ENCODE measurements at places on chromosomes 11 and 22.

DNA sequence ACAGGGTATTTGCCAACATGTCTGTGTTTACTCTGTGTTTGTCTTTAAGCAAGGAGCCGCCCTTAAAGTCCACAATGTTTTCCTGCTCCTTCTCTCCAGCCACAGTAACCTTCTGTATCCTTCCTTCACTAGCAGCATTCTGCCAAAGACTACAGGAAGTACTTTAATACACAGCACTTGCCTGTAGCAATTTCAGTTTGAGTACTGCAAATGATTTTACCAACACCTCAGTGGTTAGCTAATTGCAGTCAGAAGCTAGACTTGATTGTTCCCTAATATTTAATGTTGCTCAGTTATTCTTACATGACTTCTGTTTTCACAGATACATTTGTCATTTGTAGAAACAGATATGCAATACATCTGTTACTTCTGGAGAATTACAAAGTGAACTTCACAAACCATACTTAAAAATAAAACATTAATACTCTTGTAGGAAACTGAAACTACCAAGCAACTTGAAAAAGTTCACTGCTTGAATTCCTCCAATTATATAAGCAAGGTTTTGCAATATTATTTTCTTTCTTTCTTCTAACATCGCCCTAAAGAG lies 69.1 kb downstream of the FCHSD2 start:
- DNase-seq, result no peak

- no peak for DNase-seq
Observed at GRCh38 chr11:76614471-76615179, 55.9 kb downstream of the LRRC32 start.

DNA sequence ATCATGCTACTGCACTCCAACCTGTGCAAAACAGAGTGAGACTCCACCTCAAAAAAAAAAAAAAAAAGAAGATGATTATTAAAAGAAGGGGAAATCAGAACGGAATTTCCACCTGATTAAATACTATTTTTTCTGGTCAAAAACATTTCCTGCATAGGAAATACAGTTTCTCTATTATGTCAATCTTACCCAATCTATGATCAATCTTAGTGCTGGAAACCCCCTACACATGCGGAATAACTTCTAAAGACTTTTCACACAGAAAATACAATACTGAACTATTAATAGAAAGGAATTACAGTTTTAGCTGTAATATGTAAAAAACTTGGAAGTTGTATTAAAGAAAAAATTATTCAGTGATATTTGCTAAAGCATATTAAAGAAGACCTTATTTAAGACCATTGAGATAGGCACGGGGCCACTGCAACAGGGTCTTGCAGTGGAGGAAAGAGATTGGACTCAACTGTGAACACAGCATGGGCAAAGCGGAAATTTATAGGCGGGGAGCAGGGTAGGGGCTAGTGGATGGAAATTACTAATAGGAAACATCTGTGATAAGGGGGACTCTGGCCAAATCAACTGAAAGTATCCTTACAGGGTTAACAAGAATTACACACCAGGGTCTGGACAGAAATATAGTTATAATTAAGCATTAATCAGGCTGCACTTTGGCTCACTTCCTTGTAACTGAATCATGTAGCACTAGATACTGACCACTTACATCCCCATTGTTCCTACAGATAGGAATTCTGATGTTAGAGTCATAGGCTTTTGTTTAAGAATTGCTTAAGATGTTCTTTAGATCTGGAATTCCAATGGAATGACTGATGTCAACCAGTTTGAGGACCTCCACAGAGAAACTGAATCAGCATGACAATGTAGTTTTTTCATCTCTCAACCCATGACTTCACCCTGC lies 411.5 kb upstream of the DDI1 start:
- no peak for DNase-seq

GRCh38 chr11:84372381-84372950 lies 1086.3 kb upstream of the CCDC90B start:
- no peak for DNase-seq

DNA sequence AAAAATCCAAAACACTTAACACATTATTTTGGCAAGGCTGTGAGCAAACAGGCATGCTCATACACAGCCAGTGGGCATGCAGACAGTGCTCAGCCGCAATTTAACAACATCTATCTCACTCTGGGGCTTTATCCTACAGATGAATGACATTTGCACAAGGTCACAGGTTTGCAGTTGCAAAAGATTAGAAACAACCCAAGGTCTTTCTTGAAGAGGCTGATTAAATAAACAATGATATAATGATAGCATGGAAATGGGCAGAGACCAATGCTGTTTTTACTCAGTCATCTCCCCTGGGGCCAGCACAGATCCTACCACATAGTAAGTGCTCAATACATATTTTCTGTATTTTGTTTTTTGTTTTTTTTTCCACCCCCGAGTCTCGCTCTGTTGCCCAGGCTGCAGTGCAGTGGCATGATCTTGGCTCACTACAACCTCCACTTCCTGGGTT lies 9.4 kb downstream of the A4GALT start:
- no peak for DNase-seq

- DNase-seq, result no peak
Observed at GRCh38 chr11:113521737-113522517, 46.7 kb upstream of the DRD2 start.

DNA sequence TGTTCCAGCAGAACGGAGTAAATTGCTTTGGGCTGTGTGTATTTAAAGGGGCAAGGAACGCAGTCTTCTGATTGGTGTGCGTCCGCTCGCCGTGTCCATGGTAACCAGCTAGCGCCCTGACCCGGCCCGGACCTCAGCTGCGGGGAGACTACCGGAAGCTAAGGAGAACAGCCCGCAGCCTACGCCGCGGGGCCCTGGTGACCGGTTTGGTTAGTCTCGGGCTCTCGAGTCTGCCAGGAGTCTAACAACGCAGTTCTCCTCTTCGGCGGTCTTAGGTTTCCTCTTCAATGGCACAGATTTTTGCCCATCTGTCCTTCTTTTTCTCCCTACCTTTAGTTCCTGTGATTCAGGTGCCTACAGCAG lies 3.5 kb upstream of the OR56A3 start:
- no peak for DNase-seq

DNA sequence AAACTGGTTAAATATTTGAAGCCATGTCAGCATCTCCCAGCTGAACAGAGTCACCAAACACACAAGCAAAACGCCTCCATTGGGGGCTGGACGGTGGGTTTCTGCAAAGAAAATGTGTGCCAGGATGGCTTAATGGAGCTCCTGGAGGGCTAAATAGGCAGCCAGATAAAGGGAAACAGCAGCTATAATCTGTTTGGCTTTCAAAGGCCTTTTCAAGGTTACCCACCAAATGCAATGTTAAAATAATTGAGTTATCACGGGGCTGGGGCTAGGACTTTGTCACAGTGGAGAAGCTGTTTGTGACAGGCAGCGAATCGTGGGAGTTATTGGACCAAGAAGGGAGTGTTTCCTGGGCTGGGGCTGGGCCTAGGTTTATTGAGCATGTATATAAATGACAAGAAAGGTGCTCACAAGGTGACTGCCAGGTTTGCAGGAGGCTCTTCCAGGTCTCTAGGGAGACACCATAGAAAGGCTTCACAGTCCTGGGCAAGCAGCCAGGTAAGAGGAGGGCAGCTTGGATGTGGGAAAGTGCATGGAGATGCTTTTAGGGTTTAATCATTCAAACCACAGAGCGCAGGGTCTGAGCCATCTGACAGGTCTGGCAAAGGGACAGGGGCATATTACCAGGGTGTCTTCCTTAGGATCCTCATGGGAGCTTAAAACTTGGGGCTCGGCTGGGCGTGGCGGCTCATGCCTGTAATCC lies 28.3 kb downstream of the GRIK4 start:
- no peak for DNase-seq

DNA sequence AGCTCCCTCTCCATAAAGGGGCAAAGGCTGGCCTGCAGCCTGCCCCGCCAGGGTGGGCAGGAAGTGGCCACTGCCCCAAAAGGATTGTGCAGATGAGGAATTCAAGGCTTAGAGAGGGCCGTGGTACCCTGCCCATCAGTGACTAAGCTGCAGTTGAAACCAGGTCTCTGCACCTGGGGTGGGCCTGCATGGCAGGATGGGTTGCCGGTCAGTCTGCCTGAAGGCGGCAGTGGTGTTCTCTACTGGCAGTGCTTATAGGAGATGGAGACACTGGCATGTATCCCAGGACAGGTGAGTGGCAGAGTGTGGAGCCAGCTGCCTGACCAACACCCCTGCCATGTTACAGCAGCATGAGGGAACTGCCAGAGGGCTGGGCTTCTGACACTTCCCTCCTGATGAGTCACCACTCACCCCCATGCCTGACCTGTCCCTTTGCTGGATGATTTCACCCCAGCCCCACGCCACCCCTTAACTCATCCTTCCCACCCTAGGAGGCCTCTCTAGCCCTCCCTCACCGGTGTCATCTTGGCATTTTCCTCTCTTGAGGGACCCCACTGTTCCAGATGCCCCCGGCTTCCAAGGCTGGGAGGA lies 70.2 kb upstream of the LMO1 start:
- DNase-seq, result no peak

- no peak for DNase-seq
Observed at GRCh38 chr22:27613099-27614005, 188.2 kb downstream of the MN1 start.

DNA sequence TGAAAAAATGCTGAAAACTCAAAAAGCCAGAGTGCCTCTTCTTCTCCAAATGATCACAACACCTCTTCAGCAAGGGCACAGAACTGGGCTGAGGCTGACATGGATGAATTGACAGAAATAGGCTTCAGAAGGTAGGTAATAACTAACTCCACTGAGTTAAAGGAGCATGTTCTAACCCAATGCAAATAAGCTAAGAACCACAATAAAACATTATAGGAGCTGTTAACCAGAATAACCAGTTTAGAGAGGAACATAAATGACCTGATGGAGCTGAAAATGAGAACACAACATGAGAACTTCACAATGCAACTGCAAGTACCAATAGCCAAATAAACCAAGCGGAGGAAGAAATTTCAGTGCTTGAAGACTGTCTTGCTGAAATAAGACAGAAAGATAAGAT lies 9.2 kb downstream of the OR56B4 start:
- DNase-seq, result no peak

- DNase-seq, result no peak
Observed at GRCh38 chr22:37148031-37148651, 1.6 kb downstream of the IL2RB start.

- DNase-seq, result no peak
Observed at GRCh38 chr22:46866591-46866990, 104.1 kb downstream of the TBC1D22A start.

DNA sequence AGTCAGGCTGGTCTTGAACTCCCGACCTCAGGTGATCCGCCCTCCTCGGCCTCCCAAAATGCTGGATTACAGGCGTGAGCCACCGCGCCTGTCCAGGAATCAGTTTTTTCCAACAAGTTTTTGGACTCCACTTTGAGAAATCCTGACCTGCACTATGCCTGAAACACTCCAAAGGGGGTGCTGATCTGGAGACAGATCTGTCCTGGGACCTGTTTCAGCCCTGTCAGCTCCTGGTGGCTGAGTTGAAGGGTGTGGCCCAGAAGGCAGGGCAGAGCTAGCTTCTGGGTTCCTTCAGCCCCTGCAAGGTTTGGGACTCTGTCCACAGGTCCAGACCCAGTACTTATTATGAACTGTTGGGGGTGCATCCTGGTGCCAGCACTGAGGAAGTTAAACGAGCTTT lies 1.2 kb downstream of the DNAJC4 start:
- no peak for DNase-seq

GRCh38 chr11:75582895-75583717 lies 21.1 kb downstream of the SERPINH1 start:
- DNase-seq, result no peak

DNA sequence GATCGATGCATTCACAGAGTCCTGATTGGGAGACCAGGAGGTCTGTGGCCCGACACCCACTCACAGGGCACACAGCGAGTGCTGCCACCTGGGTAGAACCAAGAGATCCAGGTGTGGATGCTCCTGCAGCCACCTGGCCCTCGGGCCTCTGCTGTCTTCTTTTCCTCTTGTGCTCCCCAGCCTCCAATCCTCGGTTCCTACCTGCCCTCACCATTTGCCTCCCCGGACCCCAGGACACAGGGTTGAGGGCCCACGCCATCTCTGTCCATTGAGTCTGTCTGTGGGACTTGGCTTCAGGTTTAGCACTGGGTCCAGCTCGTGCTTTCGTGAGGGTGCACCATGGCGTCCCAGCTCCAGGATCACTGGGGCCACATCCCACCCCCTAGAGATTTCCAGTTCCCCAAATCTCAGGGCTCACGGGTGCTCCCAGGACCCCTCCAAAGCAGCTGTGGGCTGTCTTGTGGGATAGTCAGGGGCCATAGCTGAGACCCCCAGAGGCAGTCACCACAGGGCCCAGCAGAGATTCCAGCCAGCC lies 591.1 kb downstream of the BRD1 start:
- no peak for DNase-seq

DNA sequence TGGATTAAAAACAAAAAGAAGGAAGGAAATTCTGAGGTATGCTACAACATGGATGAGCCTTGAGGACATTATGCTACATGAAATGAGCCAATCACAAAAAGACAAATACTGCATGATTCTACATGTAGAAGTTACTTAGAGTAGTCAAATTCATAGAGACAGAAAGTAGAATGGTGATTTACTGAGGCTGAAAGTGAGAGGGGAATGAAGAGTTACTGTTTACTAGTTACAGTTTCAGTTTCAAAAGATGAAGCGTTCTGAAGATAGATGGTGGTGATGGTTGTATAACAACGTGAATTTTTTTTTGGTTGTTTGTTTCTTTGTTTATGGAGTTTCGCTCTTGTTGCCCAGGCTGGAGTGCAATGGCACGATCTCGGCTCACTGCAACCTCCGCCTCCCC lies 9.5 kb downstream of the OR5P2 start:
- DNase-seq, result no peak

DNA sequence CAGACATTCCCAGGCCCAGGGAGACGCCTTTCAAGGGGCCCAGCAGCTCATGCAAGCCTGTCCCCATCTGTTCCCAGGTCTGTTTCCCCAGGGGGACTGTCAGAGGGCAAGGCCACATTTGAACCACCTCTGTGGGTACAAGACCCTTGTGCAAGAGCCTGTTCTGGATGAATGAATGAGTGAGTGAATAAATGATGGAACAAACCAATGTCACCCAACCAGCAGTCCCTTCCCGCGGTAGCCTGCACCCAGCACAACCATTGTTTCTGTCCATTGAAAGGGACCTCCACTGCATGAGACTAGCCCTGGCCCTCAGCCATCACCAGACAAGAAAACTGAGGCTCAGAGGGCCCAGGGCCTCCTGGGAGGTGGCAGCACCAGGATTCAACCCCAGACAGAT lies 69.7 kb upstream of the TCF20 start:
- no peak for DNase-seq

GRCh38 chr11:76459299-76459698 lies 14.5 kb downstream of the EMSY start:
- no peak for DNase-seq

GRCh38 chr11:102599642-102600261 lies 25.4 kb downstream of the MMP20 start:
- no peak for DNase-seq

All from NCI-H1436 treated with DMSO at 0.1 percent for 48 hours (cell line).